Astrocyte of the spinal cord (primary cell): ENCODE measurements at places on chromosomes 6 and 20.
A peak's percentile ranks its signal among the peaks of the same experiment; 100 is the strongest.

GRCh38 chr6:14658886-14659561, 541.5 kb downstream of the CD83 start:
- no peak for DNase-seq

DNA sequence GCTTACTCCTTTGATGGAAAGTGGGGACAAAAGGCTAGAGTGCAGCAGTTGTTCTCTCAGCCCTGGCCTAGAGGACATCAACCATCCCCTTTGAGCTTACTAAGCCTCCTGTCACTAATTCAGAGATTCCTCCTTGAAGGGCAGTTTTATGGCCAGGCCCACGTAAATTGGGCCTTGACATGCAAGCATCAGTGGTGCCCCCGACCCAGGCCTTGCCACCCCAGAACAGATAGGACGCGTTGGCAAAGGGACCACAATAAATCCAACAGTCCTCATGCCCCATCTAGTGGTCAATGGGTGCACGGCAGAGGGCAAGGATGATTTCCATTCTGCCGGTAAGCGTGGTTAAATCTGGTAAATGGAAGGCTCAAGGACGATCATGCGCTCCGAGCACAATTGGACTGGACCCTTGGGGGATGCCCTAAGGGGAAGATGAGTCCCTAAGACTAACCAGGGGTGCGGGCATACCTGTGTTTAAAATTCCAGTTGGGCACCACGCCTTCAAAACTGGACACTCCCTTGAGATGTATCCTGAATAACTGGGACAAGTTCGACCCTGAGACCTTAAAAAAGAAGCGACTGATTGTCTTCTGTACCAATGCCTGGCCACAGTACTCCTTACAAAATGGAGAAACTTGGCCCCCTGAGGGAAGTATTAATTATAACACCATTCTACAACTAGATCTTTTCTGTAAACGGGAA, 32.6 kb downstream of the CEP85L start:
- DNase-seq, result peak; percentile 31

- no peak for DNase-seq
Observed at GRCh38 chr20:61328911-61329558, 77.0 kb downstream of the CDH4 start.

- DNase-seq, result peak; percentile 77
Observed at GRCh38 chr6:31822036-31822821, 5.3 kb upstream of the HSPA1B start.

GRCh38 chr20:34979366-34980153, 23.9 kb downstream of the MYH7B start:
- no peak for DNase-seq

GRCh38 chr6:72321788-72322187, 300.1 kb upstream of the KCNQ5 start:
- DNase-seq, result peak; percentile 47

DNA sequence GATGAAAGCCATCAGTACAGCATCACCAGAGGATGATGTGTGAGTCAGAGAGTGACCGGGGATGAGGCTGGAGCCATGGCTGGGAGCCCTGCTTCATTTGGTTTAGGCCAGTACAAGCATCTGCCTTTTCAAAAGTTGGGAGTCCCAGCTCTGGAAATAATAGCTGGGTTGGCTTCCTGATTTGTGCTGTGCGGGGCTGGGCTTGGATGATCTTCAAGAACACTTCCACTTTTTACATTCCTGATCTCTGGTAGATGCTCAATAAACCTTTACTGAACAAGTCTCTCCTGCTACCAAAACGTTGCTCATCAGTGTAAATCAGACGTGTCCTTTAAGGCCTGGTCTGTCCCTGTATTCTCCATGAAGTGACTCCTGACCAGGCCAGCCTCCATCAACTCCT, 44.1 kb upstream of the ADGRF4 start:
- DNase-seq, result no peak

DNA sequence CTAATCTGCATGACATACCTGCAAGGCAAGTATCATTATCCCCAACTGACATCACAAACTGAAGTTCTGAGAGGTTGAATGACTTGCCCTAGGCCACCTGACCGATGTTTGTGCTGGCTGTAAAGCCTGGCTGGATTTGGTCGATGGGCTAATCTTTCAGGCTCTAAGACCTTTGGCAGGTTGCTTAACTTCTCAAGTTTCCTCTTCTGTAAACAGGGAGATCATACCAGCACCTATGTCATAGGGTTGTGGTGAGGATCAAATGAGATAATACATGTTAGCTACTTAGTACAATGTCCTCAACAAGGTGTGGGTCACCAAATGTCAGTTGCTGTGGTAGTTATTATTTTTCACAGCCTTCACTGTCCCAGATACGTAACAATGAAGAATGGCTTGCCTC, 14.2 kb downstream of the ANKRD66 start:
- no peak for DNase-seq

DNA sequence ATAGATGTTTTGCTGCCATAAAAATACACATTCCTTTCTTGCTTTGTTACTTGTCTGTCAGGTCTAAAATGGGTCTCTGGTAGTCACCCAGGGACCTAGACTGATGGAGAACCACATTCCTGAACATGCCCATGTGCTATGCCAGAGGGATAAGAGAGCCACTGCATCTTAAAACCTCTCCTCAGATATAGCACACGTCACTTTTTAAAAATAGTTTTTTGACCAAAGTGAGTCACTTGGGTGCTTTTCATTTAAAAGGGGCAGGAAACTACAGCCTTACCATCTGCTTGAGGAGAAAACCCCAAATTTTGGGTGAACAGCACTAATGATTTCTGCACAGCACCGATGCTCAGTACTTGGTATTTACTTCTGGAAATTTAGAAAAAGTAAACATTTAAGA, 197.8 kb downstream of the OGFRL1 start:
- peak; percentile 34 for DNase-seq

- no peak for DNase-seq
Observed at GRCh38 chr6:85421181-85421580, 28.7 kb upstream of the NT5E start.

DNA sequence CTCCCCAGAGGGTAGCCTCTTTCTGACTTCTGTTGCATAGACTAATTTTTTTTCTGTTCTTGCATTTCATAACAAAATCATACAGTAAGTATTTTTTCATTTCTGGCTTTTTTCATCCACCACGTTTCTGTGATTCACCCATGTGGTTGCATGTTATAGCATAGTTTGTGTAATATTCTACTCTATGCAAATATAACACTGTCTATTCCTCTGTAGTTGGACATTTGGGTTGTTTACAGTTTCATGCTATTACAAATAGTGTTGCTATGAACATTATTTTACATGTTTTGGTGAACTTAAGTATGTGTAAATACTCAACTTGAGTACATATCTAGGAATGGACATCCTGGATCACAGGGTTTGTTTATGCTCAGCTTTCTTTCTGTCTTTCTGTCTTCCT, 187.2 kb upstream of the KCNG1 start:
- DNase-seq, result no peak

- peak; percentile 57 for DNase-seq
Observed at GRCh38 chr6:124870611-124871459, 91.4 kb upstream of the RNF217 start.
